ENCODE measurements at places on chromosomes 5 and 9.

DNA sequence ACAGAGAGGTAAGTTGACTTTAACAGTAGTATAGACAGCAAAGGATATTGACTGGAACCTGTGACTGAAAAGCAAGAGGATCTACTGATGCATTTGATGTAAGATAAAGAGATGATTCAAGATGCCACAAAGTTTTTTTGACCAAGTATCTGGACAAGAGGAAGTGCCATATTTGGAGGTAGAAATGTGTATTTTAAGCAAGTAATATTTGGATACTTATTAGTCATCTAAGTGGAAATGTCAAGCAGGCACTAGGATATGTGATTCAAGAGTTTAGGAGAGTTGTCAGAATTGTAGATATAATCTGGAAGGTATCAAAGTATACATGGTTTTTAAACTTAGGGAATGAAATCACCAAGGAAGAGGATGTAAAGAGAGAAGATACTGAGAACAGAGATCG lies 686.1 kb upstream of the CHD1 start:
- no peak for DNase-seq

DNA sequence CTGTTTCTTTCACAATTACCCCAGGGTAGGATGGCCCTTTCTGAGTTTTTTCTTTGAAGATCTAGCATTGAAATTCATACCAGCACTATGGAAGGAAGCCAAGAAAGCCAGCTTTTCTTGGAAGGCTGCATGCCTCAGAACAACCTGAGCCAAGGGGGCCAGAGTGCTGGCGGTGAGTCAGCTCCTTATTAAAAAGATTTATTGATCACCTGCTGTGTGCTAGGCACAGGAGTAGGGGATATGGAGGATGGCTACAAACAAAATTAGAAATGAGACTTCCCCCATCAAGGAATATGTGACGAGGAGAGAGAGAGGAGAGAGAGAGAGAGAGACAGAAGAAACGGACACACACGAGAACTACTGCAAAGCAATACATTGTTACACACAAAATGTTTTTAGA lies 184.6 kb upstream of the PUM3 start:
- no peak for DNase-seq

GRCh38 chr9:114363424-114363823 lies 24.4 kb downstream of the AKNA start:
- DNase-seq = no peak

- peak; percentile 28 for DNase-seq
These were observed 313.2 kb downstream of the SLIT3 start for GRCh38 chr5:168987543-168988300.

- DNase-seq = no peak
These were observed 489.4 kb downstream of the PRELID2 start for GRCh38 chr5:145345511-145346287.

DNA sequence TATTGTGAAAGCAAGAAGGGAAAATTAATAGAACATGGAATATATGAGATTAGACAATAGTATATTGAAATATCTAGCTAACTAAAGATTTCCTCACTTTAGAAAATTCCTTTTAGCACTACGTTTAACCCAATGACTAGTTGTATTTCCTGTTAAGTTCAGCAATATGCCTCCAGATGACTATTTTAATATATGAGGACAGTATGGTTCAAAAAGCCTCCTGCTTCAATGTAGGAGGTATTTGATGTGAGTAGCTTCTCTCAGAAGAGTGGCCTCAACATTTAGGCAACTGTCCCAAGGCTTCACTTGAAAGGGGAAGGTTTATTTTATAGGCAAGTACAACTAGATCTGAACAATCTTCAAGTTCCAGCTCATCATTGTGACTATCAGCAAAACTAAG lies 2.0 kb upstream of the MEF2C start:
- no peak for DNase-seq

- DNase-seq = no peak
These were observed 783 bp upstream of the DNAH5 start for GRCh38 chr5:13945271-13945670.

DNA sequence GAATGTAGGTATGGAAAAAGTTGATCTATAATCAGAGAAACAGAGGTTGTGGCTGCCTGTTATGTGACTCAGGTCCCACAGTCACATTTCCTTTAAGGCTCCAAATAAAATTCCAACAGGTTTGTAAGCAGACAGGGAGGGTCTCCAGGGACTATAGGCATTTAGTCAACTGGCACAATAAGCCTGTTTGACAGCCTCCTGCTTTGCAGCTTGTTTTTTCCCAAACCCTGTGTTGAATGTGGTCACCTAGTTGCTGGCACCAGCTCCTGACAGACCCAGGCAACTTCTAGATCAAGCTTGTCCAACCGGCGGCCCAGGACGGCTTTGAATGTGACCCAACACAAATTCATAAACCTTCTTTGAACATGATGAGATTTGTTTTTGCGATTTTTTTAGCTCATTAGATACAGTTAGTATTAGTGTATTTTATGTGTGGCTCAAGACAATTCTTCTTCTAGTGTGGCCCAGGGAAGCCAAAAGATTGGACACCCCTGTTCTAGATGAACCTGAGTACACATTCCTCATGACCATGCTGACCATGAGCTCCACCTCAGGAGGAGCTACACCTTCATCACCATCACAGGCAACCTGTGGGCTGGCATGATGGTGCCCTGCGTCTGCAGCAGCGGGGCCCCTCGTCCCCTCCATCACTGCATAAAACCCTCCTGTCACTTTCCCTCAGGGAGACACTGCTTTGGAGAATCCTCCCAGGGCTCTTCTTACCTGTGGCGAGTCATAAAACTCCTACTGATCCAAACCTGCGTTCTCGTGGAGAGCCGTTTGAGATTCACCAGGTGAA lies 15.7 kb upstream of the GRHPR start:
- no peak for DNase-seq

DNA sequence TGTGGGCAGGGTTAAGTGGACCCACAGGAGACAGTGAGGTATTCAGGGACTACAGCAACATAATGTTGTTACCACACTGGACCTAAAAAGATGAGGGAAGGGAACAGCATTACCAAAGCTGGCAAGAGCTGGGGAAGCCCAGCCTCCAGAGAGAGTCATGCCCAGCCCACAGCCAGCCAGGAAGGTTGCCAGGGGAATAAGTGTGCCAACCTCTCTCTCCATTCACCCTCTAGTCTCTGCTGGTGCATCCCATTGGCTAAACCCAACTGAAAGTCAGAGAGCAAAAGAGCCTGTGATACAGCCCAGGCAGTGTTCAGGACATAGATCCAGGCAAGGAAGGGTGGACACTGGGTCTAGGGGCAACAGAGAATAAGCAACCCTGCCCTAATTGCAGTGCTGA lies 35.8 kb upstream of the AFAP1L1 start:
- DNase-seq = no peak

DNA sequence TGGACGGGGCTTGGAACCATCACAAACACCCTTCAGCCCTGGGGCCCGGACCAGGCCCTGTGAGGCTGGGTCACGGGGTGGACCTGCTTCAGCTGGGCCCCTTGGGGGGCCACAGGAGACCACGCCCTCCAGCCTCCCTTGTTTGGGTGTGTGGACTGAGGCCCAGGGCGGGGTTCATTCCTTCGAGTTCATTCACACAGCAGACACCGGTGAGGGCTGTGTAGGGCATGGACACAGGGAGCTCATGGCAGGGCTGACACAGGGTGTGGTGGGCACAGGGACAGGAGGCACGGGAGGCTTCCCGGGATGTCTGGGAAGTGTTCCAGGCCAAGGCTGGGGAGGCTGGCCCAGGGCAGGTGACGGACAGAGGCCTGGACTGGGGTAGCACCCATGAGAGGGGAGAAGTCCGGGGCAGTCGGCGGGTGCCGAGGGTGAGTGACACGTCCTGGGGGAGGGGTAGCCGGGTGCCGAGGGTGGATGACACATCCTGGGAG lies 8.9 kb downstream of the DNLZ start:
- no peak for DNase-seq

DNA sequence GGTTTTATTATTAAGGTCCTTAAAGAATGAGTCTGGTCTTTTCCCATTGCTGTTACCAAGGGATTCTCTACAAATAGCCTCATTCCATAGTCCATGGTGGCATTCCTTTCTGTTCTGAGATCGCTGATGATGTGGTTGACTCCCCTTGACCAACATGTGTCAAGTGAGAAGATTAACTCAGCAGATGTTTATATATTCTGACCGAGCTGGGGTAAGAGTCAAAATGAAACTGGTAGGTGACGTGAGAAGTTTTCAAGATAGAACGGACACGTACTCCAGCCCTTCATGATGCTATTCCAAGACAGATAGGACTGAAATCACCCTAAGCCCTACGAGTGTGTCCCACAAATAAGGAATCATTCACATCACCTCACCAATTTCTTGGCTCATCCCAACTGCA lies 155.5 kb upstream of the WWC1 start:
- no peak for DNase-seq

- no peak for DNase-seq
These were observed 72.1 kb downstream of the LRSAM1 start for GRCh38 chr9:127523312-127523851.

GRCh38 chr5:171496456-171496855 lies 77.0 kb downstream of the FGF18 start:
- no peak for DNase-seq

- DNase-seq = no peak
These were observed 8.0 kb downstream of the SYNPO start for GRCh38 chr5:150648294-150649107.

- DNase-seq = peak; percentile 19
These were observed 21.3 kb downstream of the KCTD16 start for GRCh38 chr5:144191998-144192397.

- DNase-seq = no peak
These were observed 80.5 kb downstream of the SMIM15 start for GRCh38 chr5:61081741-61082140.

DNA sequence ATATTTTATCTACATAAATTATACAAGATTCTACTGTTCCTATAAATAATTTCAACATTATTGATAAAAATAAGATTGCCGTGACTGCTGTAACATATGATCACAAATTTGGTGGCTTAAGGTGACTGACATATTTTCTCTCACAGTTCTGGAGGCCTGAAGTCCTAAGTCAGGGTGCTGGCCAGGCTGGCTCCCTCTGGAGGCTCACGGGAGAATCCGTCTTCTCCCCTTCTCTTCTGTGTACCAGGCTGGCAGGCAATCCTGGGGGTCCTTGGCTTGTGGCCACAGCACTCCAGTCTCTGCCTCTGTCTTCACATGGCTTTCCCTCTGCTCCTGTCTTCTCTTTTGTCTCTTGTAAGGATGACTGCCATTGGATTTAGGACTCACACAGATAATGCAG lies 31.7 kb upstream of the IRX2 start:
- no peak for DNase-seq

DNA sequence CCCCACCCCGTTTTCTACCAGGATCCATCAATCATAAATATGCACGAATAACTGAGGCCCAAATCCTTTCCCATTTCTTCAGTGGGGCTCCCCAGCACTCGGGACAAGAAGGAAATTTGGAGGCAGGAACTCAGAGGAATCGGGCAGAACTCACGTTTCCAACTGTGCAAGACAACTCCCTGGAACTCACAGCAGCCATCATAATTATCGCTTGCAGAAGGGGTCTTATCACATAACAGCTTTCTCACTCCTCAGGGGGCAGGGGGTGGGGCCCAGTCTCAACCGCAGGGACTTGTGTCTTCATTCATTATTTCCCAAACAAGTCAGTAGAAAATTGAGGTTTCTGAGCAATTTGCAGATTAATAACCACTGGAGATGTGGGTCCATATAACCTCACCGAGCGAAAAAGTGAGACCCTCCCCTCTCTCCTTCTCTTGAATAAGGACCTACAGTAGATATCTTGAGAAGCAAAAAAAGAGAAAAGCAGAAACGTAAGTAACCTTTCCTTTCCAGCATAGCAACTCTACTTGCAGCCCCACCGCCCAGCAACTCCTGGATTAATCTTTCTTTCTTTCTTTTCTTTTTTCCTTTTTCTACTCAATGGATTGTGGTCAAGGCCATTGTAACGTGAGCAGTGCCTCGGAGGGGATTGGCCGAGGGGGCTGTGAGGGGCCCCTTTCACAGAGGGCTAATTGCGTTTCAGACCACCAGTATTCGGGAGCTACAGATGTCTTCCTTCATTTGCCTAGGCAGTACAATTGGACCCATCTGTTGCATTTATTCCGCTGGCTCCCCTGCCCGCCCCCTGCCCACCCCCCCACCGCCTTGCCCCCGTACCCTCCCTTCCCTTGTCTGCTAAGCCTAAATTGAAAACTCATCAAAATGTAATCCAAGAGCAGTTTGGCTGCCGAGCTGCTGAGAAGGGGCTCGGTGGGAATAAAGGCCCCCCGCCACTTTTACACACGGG lies 24.7 kb upstream of the TIFAB start:
- DNase-seq = no peak

GRCh38 chr5:86757824-86758223 lies 140.1 kb downstream of the COX7C start:
- no peak for DNase-seq

DNA sequence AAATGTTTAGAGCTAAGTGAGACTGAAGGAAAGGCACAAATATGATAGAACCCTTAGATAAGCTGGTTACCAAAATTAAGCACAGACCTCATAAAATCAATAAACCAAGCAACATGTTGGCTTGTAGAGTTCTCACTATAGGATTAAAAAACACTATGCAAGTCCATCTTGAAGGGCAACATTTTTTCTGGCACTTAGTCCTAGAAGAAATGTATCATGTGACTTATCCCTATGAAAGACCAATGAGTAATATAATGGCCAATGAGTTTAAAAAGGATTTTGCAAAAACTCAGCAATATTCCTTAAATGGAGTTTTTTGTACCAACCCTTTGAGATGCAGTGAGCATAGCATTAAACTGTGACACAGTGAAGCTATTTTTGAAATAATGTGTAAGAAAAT lies 216.3 kb upstream of the ADRA1B start:
- no peak for DNase-seq

- DNase-seq = no peak
These were observed 54.0 kb downstream of the CCDC171 start for GRCh38 chr9:15606643-15607472.

- no peak for DNase-seq
These were observed 139.1 kb downstream of the PLPPR1 start for GRCh38 chr9:101167490-101168134.

GRCh38 chr5:181265092-181265671 lies 4.2 kb upstream of the TRIM52 start:
- peak; percentile 40 for DNase-seq

- no peak for DNase-seq
These were observed 106.0 kb downstream of the ADRB2 start for GRCh38 chr5:148932355-148932935.

GRCh38 chr5:167967494-167968177 lies 323.8 kb upstream of the WWC1 start:
- no peak for DNase-seq

GRCh38 chr5:146173597-146173996 lies 8.9 kb downstream of the LARS1 start:
- DNase-seq = no peak

Data from activated gamma-delta T cell treated with Interleukin-2 at 50 U/mL for 16 hours (primary cell).